ENCODE measurements at places on chromosomes 4 and X.

DNA sequence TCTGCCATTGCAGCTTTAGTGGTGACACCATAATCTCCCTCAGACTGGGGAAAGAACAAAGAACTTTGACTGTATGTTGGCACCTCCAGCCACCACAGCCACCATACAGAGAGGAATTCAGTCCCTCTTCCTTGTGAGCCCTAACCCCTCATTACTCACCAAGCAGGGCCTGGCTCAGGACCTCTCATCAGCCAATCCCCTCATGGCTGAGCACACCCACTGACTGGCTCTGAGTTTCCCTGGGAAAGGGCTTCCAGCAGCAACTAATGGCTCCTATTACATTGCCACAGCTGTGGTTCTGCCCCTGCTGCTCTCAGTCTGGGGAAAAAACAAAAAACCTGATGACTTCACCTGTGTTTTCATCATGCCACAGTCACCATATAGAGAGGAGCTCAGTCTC, 1482.6 kb downstream of the FAM133A start:
- DNase-seq = no peak

- DNase-seq = no peak
Observed at GRCh38 chr4:138981930-138982390, 33.6 kb upstream of the NOCT start.

GRCh38 chr4:8330821-8331574, 61.4 kb downstream of the HTRA3 start:
- no peak for DNase-seq

DNA sequence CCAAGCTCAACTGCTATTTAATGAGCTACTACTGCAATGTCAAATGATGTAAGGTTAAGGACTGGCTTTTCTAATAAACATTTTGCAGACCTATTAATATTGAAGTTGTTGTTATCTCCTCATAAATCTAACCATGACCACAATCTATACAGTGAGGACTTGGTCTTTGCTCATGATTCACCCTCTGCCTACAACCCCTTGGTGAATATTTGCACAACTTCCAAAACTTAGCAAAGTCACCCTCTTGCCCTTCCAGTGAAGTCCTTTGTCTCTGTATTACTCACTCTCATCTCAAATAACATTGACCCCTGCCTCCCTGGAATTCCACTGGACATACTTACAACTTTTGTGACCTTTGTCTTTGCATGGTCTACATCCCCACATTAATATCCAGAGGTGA, 204.5 kb downstream of the KCNIP4 start:
- DNase-seq = no peak

- DNase-seq = no peak
Observed at GRCh38 chr4:112759313-112759712, 122.4 kb downstream of the LARP7 start.

GRCh38 chrX:130769835-130770234, 133.2 kb downstream of the ENOX2 start:
- no peak for DNase-seq
